ENCODE measurements at places on chromosomes 12 and 14.

DNA sequence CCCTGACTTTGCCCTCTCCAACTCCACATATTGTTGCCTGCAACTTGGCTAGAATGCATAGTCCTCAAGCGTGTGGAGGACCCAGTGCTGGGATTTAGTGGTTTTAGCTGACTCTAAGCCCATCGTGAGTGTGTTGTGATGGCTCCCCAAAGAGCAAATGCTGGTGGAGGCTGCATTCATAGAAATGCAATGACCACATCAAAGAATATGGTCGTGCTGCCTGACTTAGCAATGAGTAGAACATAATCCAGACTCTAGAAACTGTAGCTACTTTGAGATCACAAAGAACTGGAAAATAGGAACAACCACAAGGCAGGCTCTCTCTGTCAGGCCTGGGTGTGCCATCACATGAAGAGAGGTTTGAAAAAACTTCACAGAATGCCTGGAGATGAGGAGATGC lies 1.3 kb downstream of the DYRK4 start:
- no peak for DNase-seq

GRCh38 chr14:21163871-21164291 lies 8.0 kb upstream of the OR5AU1 start:
- no peak for DNase-seq

DNA sequence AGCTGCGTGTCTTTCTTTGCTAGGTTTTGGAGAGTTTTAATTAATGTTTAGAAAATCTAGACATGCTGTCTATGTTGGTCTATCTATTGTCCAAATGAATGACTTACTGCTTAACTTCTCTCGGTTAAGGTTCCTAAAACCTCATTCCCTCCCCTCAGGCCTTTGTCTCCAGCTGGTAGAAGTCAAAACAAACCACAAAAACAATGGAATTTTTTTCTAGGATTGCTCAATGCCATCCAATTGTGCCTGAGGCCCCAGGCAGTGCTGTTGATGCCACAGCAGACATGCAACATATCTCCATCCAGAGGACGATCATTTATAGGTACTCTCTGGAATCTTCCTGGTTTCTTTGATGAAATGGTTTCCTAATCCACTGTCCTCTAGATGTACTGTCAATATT lies 448.2 kb upstream of the TBX3 start:
- no peak for DNase-seq

DNA sequence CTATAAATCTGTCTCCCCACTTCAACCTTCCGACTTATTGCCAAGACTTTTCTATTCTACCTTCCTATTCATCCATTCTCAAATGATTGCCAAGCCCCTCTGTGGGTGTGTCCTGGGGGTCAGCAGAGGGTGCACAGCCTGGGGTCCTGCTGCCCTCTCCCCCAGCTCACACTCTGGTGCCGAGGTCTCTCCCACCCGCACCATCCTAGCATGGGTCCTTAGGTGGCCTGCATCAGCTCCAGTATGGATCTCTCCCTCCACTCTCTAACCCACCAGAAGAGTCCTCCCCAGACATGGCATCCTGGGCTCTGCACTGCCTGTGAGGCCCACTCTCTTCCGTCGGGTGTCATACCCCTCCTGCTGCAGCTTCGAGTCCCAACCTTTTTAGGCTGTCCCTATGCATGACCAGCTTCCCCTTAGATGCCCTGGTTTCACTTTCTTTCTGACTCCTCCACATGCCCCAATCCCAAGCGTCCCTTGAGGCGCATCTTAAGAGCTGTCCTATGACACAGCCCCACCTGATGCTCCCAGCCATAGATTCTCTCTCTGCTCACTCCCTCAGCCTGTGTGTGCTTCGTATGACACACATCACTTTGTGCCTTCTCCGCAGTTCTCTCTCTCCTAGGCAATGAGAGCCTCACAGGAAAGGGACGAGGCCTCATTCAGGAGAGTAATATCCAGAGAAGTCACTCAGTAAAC lies 43.9 kb downstream of the GIT2 start:
- DNase-seq: no peak

DNA sequence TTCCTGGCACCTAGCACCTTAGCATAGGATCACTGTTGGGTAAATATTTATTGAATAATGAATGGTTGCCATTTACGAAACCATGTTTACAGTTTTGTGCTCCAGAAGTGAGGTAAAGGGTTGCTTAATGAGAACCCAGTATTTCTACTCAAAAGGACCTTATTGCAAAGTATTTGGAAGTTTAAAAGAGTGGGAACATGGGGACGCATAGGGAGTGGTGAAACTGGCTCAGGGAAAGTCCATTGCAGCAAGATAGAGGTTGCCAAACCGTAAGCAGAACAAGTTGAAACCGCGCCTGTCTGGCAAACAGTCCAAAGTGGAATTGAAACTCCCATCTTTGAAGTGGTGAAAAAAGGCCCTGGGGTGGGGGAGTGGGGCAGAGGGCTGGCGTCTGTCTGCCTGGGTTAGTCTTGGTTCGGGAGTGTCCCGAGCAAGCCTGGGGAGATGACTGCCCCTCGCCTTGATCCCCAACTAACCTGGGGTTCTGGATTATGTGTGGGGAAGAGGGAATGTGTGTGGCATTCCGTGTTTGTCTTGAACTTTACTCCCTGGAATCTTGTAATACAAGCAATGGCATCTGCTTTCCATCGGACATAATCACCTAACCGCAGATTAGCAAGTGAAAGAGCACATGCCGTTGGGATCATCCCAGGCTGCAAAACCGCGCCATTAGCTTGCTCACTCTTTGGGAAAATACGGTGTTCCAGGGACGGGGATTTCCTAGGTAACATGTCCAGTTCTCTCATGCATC lies 7.2 kb downstream of the ALDH2 start:
- DNase-seq: no peak

All from dorsolateral prefrontal cortex (tissue), 122 donors.